Kidney tubule cell (primary cell): ENCODE measurements at places on chromosomes 7 and 10.

- DNase-seq = peak; percentile 91
Observed at GRCh38 chr10:52318822-52319464, 4.9 kb downstream of the DKK1 start.

- DNase-seq = no peak
Observed at GRCh38 chr10:132511121-132512051, 26.2 kb upstream of the INPP5A start.

DNA sequence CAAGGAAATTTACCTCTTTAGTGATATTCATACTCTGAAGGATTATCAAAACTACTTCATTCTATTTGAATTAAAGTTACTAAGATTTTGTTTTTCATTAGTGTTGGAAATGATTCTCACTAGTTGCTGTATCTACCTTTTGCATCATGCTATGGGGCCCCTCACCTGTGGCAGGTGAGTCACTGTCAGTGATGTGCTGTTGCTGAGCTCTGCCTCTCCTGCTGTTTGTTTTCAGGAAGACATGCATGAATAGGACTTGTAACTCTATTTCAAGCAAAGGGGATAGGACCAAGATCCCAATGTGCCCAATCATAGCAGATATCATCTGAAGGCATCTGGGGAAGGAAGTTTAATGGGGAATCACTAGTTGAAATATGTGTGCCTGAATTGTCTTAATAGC lies 57.4 kb upstream of the AGR3 start:
- DNase-seq = peak; percentile 57

DNA sequence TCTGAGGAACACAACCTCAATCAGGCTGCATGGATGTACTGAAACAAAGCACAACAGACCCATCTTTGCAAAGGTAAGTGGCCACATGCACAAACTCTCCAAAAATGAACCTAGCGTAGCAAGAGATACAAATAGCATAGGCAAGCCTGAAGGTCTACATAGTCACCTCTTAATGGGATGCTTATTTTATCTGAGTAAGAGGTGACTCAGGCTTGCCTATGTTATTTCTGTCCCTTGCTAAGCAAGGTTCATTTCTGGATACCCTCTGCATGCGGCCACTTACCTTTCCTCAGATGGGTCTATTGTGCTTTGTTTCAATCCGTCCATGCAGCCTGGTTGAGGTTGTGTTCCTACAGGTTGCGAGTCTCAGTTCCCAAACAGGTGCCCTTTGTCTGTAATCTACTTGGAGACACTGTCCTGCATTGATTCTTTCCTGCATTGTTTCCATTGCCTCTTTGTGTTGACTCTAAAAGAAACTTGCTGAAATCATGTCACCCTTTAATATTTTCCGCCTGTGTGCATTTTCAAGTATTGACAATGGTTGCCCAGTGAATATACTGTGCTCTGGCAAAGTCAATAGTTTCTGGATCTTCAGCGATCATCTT lies 291.8 kb upstream of the LYZL1 start:
- DNase-seq = peak; percentile 38

- DNase-seq = no peak
Observed at GRCh38 chr10:13795653-13796555, 209.1 kb downstream of the PRPF18 start.

GRCh38 chr10:116371737-116372136 lies 47.5 kb downstream of the CCDC172 start:
- DNase-seq = no peak

GRCh38 chr10:63464402-63465292 lies 1.1 kb downstream of the JMJD1C start:
- DNase-seq = peak; percentile 31

DNA sequence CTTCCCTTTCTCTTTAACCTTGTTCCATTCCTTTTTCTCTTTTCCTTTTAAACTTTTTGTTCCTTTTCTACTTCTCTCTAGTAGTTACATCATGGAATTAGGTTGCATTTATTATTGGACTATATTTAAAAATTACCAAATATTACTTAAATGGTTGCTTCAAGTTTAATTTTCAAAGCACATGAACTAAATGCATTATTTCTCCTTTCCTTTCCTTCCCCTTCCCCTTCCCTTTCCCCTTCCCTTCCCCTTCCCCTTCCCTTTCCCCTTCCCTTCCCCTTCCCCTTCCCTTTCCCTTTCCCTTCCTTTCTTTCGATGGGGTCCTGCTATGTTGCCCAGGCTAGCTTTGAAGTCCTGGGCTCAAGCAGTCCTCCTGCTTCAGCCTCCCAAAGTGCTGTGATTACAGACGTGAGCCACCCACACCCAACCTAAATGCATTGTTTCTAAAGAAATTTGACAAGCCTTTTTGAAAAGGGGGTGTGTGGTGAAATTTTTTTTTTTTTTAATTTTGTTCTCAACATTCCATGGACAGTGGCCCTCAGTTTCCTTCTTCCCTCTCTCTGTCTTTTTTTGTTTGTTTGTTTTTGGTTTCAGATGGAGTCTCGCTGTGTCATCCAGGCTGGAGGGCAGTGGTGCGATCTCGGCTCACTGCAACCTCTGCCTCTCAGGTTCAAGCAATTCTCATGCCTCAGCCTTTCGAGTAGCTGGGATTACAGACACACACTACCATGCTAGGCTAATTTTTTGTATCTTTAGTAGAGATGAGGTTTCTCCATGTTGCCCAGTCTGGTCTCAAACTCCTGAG lies 31.2 kb downstream of the TMEM60 start:
- DNase-seq = no peak

DNA sequence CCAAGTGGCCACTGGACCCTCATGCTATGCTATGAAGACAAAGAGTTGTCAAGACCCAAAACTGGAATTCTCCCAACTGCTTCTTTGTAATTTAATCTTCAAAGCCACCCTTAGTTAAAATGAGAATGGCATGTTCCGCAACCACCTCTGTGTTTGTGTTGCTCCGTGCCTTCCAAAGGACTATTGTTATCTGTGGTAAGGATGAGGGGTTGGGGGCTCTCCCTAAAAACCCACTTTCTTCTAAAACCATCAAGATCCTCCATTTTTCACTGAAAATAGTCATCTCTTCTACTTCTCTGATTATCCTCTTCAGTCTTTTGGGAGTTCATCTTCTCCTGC lies 222.1 kb upstream of the AOAH start:
- no peak for DNase-seq

GRCh38 chr10:123269017-123269552 lies 114.9 kb downstream of the BUB3 start:
- DNase-seq = no peak

GRCh38 chr7:74074770-74075169 lies 8.8 kb upstream of the LIMK1 start:
- DNase-seq = no peak

DNA sequence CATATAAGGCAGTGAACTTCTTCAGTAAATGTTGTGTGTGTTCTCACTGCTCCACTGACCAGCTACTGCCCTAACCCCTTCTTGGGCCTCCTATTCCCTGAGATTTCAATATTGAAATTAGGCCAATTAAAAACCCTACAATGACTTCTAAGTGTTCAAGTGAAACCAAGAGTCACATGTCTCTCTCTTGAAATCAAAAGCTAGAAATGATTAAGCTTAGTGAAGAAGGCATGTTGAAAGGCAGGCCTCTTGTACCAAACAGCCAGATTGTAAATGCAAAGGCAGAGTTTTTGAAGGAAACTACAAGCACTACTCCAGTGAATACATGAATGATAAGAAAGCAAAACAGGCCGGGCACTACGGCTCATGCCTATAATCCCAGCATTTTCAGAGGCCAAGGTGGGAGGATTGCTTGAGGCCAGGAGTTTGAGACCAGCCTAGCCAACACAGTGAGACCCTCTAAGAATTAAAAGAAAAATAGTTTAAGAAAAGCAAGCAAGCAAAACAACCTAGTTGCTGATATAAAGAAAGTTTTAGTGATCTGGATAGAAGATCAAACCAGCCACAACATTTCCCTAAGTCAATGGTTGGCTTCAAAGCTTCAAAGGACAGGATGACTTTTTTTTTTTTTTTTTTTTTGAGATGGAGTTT lies 22.3 kb downstream of the BRAF start:
- no peak for DNase-seq

- DNase-seq = no peak
Observed at GRCh38 chr7:138207555-138207971, 131.3 kb downstream of the AKR1D1 start.

DNA sequence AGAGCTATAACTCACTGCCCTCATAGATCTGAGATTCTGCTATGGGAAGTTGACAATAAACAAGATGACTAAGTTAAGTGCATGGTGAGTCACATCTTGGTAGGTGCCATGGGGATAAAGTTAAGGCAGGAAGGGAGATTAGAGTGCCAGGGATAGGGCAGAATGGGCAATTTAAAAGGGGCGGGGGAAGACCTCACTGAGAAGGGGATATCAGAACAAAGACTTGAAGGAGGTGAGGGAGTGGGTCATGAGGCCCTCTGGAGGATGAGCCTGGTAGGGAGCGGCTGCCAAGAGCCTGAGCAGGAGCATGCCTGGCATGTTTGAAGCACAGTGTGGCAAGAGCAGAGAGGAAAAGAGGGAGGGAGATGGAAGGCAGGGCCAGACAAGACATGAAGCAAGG lies 34.8 kb upstream of the INMT start:
- peak; percentile 32 for DNase-seq

DNA sequence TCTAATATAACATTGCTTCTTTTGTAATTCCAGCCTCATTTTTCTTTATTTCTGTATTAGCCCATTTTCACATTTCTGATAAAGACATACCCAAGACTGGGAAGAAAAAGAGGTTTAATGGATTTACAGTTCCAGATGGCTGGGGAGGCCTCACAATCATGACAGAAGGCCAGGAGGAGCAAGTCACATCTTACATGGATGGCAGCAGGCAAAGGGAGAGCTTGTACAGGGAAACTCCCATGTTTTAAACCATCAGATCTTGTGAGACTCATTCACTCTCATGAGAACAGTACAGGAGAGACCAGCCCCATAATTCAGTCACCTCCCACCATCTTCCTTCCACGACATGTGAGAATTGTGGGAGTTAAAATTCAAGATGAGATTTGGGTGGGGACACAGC lies 510.3 kb downstream of the CNTNAP2 start:
- DNase-seq = no peak

GRCh38 chr7:56087445-56087844 lies 5.3 kb downstream of the PHKG1 start:
- no peak for DNase-seq

DNA sequence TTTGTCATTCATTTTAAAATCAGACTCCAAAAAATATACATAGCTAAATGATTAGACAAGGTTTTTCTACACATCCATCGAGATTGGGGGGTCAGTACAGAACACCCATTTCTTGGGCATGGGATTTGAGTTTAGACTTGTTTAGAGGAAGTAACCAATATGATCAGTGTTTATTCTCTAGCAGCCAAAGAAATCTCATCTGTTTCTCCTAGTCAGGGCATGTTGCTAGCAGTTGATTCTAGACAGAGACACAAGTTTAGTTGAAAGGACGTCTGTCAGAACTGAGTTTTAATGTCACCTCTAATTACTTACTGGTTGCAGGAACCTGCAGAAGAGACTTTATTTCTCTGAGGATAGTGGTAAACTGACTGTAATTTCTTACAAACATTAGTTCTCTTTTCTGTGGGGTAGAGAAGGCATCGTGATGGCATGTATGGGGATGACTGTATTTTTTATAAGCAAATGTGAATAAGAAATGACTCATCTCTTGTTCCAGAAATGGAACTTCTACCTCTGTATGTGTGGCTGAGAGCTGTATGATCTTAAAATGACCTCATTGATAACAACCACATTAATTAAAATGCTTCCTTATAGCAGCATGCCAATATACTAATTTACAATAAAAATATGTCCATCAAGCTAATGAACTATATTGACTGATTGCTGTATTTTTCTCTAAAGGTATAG lies 30.6 kb upstream of the RHOBTB1 start:
- peak; percentile 59 for DNase-seq

DNA sequence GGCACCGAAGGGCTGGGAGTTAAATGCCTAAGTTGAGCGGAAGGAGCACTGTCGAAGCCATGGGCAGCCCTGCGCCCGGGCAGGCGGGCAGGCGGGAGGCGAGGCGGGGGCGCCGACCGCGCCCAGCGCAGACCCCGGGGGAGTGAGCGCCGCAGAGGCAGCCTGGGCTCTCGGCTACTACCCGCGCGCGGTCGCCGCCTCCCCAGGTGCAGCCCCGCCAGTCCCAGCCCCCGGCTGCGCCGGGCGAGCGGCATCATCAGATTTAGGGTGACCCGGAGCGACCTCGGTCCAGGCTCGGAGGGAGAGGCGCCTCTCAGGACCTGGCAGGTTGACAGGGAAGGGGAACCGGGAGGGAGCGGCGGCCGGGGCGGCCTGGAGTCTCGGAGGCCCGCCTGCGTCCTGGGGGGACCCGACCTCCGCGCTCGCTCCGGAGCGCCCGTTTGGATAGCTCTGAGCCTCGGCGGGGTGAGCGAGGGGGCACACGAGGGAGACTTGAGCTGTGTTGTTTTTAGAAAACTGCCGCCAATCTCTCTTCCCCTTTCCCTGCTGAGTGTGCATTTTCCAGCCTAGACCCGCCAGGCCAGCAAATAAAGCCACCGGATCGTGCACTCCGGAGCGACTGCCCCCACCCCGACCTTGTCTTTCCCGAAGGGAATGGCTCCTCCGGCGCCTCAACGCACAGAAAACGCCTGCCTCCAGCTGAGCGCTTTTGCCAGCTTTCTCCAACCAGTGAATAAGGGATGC lies 2.3 kb upstream of the NRP1 start:
- peak; percentile 37 for DNase-seq

DNA sequence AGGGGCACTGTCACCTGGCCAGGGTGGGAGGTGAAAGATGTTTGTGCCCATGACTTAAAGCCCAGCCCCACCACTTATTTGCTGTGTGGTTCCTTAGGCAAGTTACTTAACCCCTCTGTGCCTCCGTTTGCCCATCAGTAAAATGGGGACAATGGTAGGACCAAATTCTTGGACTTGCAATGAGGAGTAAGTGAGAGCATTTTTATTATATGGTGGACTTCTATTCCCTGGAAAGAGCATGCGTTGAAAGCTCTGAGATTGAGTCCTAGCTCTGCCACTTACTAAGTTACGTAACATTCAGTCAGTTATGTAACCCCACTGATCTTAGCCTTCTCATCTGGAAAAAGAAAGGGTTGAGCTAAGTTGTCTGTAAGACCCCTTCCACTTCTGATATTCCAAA lies 18.8 kb downstream of the VSIR start:
- DNase-seq = no peak

- DNase-seq = peak; percentile 10
Observed at GRCh38 chr10:16439295-16439694, 2.5 kb downstream of the PTER start.

DNA sequence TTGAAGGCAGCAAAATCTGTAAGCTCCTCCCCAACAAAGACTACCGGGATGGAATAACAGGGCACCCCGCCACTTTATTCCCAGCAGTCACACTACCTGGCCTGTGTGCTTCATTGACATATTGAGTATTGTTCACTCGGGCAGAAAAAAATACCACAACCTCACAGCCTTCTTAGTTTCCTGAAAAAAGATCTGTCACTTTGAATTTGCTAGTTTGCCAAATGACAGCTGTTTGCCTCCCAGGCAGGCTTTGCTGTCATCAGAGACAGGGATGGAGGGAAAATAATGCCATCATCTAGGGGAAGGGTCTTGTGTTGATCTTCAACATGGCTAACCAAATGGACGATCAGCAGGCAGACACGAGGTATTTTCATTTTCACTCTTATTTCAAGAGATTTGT lies 26.9 kb downstream of the BMPER start:
- DNase-seq = no peak

- DNase-seq = no peak
Observed at GRCh38 chr7:115822801-115823200, 207.8 kb downstream of the TFEC start.

- no peak for DNase-seq
Observed at GRCh38 chr10:122294511-122295450, 23.7 kb downstream of the BTBD16 start.

GRCh38 chr7:34718867-34719266 lies 60.8 kb downstream of the NPSR1 start:
- no peak for DNase-seq
